Germinal center (tissue), 1 donor: ENCODE measurements at places on chromosomes 16 and 17.

DNA sequence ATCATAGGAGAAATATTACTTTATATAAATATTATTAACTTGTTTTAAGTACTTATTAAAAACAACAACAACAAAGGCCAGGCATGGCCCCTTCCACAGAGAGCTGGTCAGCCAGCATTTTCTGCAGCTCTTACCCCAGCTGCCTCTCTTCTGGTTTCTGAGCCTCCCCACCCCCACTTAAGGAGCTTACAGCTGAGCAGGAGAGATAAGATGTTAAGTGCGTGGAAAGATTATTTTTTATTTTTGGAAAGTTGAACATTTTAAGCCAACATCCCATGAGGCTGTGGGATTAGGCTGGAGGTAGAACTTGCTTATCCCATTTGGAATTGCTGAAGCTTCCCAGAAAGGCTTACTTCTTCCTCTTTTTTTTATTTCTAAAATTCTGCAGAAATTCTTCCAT, 401.2 kb downstream of the SEC14L1 start:
- DNase-seq: no peak

DNA sequence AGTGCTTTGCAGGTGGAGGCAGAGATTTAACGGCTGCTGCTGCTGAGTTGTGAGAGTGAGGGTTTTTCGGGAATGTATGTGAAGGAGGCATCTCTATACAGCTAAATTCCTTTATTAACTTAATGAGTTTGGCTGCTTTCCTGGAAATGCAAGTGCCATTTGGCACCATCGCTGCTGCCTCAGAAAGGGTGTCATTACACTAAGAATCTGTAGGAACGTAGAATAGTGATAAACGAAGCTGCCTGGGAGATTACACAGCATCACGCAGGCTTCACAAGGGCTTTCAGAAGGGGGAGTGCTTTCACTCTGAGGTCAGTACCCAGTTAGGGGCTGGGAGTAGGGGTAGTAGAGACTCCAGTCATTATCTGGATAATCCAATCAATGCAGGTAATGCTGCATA, 14.1 kb upstream of the NLRP1 start:
- no peak for DNase-seq

DNA sequence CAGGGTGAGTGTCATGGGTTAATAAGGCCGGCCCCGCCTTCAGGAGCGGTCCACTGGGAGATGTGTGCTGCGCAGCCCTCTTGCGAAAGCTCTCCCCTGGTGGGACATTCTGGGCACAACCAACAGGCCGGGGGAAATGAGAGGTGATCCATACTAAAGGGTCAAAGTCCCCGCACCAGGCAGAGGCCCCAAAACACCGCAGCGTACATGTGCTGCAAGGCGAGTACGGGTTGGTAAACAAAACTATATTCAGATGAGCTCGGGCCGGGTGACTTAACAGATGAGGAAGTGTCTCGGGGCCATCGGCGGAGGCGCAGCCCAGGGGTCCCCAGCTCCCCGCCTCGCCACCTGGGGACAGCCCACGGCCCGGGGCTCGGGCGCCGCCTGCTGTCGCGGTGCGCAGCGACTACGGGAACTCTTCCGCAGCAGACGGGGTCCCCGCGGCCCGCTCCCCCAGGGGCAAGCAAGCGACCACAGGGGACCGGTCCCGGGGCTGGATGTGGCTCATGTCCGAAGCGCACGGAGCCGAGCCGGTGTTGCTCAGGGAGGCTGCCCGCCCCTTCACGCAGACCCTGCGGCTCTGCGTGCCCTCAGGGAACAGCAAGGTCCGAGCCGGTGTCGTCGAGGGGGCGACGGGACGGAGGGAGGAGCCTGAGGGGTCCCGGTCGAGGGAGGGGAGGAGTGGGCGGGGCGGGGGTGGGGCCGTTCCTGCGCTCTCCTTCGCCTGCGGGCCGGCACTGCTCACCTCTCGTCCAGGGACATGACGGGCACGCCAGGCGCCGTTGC, at the start of gene RAB37:
Gene RAB37, plus strand, starts transcription at position 744 of the 786 bp plus-strand sequence. Its CDS starts 17 bp downstream, at position 761.
- DNase-seq: peak; percentile 81

DNA sequence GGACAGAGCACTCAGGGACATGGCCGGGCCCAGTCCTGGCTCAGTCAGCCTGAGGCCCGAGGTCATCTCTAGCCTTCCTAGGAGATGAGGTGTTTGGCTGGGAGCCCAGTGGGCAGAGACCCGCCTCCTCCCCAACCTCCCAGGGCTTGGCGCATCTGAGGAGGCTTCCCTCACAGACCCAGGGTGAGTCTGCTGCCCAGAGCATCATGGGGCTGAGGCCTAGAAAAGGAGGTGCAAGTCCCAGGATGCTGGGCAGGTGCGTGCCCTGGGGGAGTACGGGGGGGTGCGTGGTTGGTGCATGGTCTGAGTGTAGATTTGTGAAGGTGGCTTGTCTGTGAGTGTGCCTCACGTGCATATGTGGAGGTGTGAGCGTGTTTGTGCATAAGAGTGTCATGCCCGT, 4.7 kb downstream of the PDE6G start:
- no peak for DNase-seq
